ENCODE measurements at places on chromosomes 12 and 14.

- no peak for DNase-seq
Observed at GRCh38 chr12:20305470-20305869, 62.9 kb upstream of the PDE3A start.

- DNase-seq, result no peak
Observed at GRCh38 chr12:95173392-95174251, 43.6 kb downstream of the FGD6 start.

DNA sequence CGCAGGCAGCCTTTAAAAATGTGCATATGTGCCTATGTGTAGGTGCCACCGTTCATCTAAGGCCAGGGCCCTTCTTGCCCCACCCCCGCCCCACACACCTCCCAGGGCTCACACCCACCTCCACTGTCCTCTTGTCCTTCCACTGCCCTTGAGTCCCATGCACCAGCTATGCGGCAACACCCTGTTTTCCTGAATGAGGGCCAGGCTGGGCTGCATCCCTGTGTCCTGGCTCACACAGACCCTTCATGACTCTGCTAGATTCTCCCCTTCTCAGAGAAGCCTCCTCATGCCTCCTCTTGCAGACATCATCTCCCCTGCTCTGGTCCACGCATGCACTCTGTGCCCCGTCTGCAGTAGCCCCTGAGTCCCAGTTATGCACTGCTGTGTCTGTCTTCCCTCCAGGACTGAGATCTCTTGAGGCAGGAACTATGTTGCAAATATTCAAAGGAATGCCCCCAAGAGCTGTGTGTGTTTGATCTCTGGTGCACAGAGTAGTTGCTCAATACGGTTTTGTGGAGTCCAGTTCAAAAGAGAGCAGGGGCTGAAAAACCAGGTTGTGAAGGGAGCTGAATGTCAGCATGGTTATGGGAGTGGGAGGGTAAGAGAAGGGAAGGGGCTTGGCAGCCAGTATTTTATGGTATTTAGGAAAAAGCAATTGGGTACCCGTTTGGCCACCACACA lies 47.3 kb upstream of the ESRRB start:
- no peak for DNase-seq

GRCh38 chr12:109084425-109084824 lies 8.8 kb downstream of the ALKBH2 start:
- DNase-seq, result no peak

- DNase-seq, result no peak
Observed at GRCh38 chr14:23580948-23581281, 2.3 kb upstream of the JPH4 start.

GRCh38 chr12:19128485-19128884 lies 1.0 kb upstream of the PLEKHA5 start:
- DNase-seq, result no peak

GRCh38 chr14:71331403-71331802 lies 424.1 kb downstream of the PCNX1 start:
- no peak for DNase-seq

- no peak for DNase-seq
Observed at GRCh38 chr12:24597580-24597979, 351.3 kb downstream of the BCAT1 start.

DNA sequence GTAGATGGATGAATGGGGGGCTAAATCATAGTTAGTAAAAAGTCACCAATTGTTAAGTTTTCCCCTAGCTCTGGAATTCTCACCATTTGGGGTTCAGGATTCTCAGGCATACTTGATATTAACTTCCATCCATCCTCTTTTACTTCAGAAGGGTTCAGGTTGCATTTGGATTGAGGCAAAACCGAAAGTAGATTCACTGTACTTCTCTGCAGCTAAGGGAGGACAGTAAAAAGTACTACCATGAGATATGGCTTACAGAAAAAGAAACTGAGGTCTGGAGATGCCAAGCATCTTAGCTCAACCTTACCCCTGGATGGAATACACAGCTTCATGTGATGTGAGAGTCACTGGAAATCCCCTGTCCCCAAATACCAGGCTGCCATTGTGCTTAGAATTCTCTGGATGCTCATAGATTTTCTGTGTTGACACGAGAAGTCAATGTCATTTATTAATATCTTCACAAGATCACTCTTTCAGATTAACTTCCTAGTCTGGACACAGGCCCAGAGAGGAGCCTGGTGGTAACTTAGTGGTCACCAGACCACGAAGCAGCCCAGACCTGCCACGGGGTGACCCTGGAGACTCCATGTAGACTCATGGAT lies 87.1 kb downstream of the SSPN start:
- no peak for DNase-seq

DNA sequence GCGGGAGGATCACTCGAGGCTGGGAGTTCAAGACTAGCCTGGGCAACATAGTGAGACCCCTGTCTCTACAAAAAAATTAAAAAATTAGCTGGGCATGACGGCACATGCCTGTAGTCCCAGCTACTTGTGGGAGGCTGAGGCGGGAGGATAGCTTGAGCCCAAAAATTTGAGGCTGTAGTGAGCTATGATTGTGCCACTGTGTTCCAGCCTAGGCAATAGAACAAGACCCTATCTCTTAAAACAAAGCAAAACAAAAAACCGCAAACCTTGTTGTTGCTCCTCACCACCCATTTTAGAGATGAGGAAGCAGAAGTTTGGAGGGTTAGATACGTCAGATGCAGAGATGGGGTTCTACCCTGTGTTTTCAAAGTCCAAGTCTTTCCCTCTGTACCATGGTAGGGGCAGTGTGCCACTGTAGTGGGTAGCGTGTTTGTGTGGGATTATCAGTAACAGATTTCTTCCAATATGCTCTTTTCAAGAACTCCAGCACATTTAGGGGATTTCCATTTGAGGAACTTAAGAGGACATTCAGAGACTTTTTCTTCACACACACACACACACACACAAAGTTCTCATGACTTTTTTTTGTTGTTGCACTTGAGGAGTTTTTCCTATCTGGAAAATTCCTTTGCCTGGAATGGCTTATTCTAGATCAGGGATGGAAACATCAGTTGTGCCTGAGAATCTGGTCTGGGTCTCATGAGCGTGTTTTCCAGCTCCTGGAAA lies 186.5 kb downstream of the CHST11 start:
- no peak for DNase-seq

DNA sequence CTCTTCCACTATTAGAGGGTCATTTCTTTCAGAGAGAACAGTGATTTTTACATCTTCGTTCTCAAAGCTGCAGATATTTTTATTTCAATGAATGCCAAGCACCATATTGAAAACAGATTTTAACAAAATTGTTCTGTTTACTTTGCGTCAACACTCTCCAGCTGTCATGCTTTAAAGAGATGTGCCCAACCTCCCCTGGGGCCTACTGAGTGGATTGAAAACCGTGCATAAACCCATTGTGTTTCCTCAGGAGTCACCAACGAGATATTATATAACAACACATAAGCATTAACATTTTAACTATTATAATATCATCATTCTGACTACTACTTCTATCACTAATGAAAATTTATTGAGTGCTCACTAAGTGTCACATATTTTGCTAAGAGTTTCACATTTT lies 81.6 kb downstream of the MYF5 start:
- no peak for DNase-seq

- DNase-seq, result no peak
Observed at GRCh38 chr12:104691721-104692556, 235.2 kb downstream of the CHST11 start.
